ENCODE measurements at places on chromosomes 7 and 10.

DNA sequence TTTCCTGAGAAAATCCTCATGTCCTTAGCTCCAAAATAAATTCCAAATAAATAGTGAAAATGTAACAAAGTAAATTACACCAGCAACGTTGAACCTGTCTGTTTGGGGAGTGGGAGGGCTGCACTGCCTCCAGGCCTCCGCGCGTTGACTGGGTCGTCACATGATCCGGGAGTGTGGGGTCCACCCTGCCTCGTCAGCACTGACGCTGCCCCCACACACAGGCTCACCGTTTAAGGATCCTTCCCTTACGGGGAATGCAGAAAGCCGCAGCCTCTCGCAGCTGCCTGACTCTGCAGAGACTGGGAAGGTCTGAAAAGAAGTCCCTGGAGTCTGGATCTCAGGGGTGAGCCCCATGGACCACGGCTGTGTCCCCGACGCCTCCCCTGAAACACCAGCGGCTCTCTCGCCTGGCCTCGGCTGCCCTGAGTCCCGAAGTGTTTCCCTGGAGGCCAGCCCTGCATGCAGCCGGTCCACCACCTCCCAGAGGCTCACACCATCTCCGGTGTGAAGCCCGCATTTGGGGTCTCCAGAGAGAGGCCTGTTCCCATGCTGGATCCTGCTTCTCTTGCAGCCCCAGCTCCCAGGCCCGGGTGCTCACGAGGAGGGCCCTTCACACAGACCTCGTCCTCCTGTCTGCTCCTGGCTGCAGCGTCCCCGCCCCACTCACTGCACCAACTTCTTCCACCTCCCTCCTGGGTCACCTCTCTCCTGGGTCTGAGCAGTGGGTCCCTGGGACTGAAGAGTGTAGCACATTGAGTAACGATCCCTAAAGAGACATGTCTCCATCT is 49.5 kb upstream of the ADGRA1 start:
- DNase-seq: no peak

- DNase-seq: no peak
Observed at GRCh38 chr10:111035542-111035941, 41.3 kb upstream of the ADRA2A start.

- no peak for DNase-seq
Observed at GRCh38 chr7:114530057-114530611, 115.5 kb downstream of the FOXP2 start.

DNA sequence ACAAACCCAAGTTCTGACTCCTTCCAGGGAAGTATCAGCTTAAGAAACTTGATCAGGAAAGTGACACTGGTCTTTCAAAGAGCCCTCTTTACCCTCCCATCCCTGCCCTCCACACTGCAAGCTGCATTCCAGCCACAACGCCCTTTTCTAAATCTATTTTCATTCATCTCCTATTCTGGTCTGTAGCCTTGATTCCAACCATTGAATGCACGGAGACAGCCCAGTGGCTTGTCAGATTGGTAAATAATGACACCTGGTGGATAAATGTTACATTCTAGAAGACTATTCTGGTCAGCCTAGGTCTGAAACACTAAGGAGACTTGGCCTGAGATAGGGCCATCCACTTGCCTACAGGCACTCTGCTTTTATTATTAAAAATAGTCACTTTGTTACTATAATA is 20.9 kb downstream of the MORN4 start:
- DNase-seq: no peak

DNA sequence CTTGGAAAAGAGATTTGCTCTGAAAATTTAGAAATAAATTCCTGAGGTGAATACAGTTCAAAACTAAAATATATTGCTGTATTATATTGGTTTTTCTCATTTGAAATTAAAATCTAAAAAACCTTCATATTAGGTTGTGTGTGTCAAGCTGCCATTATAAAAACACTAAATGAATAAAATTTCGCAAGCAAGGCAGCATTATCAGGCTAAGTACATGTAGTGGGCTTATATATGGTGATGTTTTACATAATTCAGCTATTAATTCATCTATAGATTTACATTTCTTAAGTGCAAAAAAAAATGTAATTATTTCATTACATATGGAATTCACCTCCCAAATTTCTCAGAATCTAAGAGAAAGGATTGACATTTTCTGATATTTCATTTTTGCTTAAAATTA is 5.3 kb downstream of the MEOX2 start:
- DNase-seq: no peak

DNA sequence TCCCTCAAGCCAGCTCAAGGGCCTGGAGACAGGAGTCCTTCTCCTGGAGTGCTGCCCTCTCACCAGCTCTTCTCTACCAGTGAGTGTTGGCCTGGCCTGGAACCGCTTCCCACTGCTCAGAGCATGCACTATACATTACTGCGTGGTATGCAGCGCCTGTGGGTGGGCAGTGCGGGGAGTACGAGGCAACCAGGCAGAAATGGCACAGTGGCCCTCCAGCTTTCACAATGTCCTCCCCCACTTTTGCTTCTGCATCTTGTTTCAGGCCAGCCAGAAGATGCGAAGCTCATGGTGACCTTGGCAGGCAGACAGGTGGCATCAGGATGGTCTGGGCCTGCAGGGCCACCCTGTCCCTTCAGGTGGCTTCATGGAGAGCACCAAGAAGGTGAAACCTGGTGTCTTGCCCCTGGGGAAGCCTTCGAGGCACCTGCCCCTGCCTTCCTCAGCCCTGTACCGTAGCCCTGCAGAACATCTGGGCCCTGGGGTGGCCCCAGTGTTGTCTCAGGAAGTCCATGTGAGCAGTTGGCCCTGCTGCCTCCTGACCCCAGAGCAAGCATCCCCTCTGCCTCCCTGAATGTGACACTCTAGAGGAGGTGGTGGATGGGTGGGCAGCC is 35.8 kb downstream of the RASGEF1A start:
- DNase-seq: peak; percentile 11

GRCh38 chr7:4809091-4809591 is 33.7 kb downstream of the AP5Z1 start:
- DNase-seq: peak; percentile 51

DNA sequence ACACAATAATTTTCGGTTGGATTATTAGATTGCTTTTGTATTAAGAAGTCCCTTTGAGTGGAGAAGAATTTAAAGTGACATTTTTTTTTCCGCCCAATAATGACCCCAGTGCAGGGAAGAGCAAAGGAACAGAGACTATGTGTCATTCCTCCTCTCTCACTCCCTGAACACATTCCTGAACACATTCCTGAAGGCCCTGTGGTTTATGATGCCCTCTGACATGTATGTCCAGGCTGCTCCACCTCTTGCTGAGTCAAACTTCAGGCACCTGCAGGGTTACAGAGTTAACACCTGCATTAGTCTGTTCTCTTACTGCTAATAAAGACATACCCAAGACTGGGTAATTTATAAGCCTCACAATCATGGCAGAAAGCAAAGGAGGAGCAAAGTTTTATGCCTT is 704.0 kb upstream of the LRRN3 start:
- DNase-seq: no peak

- no peak for DNase-seq
Observed at GRCh38 chr7:17005271-17005670, 123.5 kb upstream of the AGR3 start.

GRCh38 chr7:36088966-36089365 is 64.1 kb upstream of the EEPD1 start:
- no peak for DNase-seq

DNA sequence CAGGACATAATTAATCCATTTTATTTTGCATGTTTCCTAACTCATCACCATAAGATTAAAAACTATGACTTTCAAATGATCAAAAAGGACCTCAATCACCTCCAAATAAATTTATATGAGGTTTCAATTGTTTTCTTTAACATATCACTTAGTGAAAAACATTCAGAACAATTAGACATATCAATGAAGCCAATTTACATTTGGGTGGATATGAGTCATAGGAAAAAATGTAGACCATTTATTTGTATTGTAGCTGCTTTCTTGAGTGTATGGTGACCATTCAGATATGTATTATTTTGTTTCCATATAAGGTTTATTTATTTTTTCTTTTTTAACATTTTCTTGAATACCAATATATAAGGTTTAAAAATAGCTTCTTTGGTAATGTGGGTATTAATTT is 13.3 kb upstream of the EXOC6 start:
- DNase-seq: no peak

GRCh38 chr7:48637382-48637781 is 287.0 kb upstream of the CDC14C start:
- no peak for DNase-seq

GRCh38 chr7:16428672-16429071 is 7.3 kb upstream of the CRPPA start:
- DNase-seq: no peak

- no peak for DNase-seq
Observed at GRCh38 chr7:101940830-101941229, 123.4 kb downstream of the CUX1 start.

- DNase-seq: no peak
Observed at GRCh38 chr10:93378997-93379730, 103.0 kb downstream of the MYOF start.

GRCh38 chr7:15175152-15175551 is 272.6 kb upstream of the DGKB start:
- no peak for DNase-seq

- no peak for DNase-seq
Observed at GRCh38 chr7:23383225-23383624, 84.1 kb downstream of the MALSU1 start.

- DNase-seq: no peak
Observed at GRCh38 chr7:142375710-142376313, 118.0 kb upstream of the PRSS58 start.

GRCh38 chr10:29598851-29599311 is 35.9 kb downstream of the SVIL start:
- DNase-seq: no peak

DNA sequence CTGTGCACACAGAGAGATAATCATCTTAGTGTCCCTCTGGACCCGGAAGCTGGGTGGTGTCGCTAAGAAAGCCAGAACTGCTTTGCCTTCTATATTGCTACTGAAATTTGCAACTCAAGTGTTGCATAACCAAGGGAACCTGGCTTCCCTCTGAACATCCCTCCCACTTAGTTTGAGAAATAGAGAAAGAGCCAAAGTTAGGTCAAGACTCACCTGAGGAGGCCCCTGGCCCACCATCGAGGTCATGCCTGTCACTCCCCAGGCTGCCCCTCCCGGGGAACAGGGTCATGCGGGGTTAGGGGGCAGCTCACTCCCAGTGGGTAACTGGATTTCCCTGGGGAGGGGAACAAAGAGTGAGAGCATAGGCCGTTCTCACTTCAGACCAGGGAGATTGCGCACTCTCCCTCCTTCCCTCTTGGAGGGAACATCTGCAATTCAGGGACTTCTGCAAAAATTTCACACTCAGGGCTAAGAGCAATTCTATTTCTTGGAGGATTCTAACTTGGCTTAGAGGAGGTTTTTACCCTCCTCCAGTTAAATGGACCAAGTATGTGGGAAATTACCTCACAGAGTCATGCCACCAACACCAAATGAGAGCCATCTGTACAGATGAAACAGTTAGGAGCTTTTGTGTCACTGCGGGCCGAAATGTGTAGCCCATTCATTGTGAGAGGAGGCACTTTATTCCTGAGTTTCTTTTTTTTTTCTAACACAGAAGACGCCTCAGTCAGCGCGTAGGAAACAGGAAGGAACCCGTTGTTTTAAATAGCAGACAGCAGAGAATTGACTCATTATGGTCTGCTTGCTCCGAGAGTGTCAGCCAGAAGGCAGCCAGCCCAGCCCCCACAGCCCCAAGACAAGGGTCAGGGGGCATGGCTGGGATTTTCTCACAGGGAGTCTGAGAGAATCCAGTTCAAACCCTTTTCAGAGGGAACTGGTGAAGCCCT is 221.3 kb downstream of the ARHGAP12 start:
- DNase-seq: peak; percentile 40

- DNase-seq: no peak
Observed at GRCh38 chr10:131769571-131770410, 131.0 kb upstream of the PPP2R2D start.

- DNase-seq: no peak
Observed at GRCh38 chr7:120441850-120442249, 168.9 kb downstream of the KCND2 start.
